ENCODE measurements at places on chromosomes 2 and 18.

DNA sequence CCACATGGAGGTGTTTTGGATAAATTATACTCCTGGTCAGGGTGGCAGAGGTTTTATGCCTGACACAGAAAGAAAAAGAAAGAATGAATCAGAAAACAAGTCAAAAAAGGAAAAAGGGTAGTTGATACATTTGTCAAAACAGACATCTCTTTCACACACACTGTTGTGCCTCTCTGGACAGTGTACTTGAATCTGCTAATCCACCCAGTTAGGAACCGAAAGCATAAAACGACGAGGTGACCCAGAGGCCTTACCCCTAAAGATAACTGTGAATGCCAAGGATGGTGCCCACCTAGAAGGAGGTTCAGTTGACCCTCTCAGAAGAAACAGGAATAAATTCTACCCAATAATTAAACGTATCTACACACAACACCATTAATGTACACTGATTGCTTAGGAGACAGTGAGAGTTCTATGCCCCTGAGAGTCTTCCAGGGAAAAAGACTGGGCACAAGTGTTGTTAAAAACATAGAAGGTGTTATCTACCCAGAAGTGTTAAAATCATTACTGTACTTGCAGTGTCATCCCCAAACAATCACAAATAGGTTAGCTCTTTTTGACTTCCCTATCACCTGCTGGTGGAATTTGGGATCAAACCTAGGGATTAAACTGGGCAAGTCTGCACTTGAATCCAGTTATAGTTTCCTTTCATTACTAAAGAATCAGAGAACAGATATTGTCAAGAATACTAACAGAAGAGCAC, 123.2 kb upstream of the DNAJC10 start:
- no peak for DNase-seq

DNA sequence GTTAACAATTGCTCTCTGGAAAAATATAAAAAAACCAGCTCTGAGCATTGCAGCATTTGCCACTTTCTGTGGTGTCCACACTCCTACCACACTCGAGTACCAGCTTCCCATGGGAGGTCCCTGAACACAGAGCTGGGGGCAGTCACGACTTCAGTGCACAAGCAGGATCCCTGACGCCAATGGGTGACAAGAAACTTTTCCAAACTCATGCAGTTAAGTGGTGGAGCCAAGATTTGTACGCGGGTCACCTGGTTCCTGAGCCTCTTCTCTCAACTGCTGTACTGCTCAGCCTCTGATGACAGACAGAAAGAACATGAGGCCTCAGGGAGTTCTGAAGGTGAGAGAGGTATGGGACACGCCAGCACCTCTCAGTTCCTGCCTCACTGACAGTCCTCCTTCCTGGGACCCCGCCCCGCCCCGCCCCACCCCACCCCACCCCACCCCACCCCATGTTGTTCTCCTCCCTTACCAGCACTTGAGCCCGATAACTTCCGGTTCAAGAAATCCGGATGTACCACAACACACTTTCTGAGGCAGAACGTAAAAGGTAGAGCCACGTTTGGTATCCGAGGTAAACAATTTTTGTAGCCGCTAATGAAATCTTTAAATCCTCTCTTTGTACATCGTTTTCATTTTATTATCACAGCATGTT, 287.6 kb downstream of the MYCN start:
- no peak for DNase-seq

GRCh38 chr18:47881042-47881441, 49.4 kb downstream of the SMAD2 start:
- no peak for DNase-seq

GRCh38 chr2:173191601-173192000, 116.0 kb downstream of the MAP3K20 start:
- peak; percentile 33 for DNase-seq

DNA sequence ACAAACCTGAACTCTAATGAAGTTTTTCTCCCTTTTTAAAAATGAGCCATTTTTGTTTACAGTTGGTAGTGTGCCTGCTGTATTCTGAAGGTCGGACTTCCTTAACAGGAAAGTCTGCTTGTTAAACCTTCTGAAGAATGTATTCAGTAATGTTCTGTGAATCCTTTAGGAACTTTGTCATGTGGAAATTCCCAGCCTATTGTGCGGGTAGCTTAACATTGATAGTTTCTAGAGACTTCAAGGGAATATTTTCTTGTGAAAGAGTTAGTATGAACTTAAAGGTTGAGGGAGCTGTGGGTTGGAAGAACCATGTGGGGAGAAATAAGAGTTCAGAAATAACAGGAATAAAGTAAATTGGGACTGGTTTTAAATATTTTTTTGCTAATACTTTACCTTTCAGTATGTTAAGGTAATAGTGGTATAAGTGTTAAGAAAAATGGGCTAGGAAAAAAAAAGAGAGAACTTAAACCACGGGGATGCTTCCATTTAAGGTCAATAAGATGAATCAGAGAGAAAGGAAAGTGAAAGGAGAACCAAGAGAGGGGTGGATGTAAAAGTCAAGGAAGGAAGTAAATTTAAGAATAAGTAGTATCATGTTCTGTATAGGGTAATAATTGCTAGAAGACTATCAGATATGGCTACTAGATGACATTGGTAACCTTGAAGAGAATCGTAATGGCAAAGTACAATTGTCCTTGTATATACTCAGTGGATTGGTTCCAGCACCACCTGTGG, 90.5 kb downstream of the PMS1 start:
- no peak for DNase-seq

DNA sequence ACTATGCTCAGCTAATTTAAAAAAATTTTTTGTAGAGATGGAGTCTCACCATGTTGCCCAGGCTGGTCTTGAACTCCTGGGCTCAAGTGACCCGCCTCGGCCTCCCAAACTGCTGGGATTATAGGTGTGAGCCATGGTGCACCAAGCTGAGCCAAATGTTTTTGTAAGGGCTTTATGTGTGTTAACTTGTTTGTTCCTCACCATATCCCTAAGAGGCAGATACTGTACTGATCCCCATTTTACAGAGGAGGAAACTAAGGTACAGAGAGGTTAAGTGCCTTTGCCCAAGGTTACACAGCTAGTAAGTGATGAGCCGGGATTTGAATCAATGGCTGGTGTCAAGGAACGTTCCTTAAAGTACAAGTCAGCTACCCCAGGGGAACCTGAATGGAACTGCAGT, 85.3 kb upstream of the KLF7 start:
- DNase-seq = no peak

DNA sequence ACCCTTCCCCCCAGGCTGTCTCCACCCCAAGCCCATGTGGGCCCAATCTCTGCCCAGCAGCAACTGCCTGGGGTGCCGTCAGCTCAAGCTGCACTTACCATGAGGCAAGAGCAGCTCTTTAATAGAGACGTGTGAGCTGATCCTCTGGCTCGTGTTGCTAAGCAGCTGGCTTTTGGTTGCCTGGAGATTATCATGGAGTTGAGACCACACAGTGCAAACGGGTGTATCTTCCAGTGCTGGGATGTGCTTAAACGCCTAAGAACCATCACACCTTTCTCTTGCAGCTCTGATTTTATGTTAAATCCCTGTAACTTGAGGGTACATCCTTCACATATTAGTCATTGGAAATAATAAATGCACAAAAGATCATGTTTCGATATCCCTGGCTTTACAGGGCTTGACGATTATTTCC, 271.1 kb downstream of the PRKCE start:
- no peak for DNase-seq

DNA sequence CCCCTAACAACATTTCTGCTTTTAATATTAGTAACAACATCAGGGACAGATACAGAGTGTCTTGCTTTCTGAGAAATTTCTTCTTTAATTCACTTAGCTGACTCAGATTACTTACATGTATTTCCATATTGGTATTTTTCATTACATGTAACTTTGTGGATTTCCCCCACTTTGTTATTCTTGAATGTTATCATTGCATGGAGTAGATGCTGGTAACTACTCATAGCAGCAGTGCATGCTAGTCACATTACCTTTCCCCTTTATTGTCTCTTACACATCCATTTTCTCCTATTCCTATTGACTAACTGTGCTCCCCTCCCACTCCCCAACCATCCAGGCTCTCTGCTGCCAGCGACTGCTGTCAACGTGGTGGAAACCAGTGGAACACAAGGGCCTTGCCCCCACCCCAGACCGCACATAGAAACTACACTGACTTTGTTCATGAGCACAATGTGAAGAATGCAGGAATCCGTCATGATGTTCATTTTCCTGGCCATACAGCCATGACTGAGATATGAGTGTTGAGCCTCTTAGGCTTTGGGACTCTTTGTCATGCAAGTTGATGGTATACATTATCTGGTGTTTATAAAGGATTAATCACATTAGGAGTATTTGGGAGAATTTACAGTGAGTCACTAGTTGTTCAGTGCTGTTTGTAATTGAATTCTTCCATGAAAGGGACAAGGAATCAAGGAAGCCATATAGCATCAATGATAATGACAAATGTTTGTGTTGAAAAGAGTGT, 91.0 kb downstream of the EPB41L5 start:
- DNase-seq = no peak

DNA sequence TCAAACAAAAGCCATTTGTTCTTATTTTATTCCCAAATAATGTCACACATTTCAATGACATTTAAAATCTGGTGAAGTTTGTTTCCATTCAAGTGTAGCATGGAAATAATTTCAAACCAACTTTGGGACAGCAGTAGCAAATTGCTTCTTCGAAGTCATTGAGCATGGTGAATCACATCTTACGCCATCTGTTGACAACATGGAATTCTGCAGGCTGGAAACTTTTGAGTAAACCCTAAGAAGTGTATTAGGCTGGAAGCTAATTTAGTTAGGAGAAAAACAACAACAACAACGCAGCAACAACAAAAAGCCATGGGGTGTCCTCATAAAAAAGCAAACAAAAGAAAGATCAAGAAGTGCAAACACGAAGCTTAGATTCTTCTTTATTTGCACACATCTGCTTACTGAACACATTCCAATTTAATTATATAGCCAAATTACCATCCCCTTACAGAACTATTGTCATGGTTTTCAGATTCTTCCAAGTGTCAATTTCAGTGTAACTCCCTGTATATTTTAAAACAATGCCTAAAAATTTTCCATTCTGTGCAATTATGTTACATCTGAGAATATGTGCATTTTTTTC, 659.0 kb upstream of the CDH7 start:
- peak; percentile 0 for DNase-seq

DNA sequence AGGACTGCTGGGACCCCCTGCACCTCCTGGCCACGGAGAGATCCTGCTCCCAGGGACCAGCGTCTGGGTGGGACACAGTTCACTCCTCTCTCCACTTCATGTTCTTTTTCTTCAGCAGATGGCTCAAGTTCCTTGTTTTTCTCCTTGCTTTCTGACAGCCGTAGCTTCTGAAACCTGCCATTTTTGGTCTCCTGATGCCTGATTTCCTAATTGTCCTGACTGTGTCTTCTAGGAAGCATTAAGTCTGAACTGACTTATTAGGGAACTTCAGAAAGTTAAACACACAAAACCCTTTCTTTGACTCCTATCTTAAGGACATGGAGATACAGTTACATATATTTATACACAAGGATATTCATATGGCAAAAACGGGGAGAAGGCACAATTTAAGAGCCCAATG, 22.7 kb downstream of the CNNM4 start:
- DNase-seq = no peak

DNA sequence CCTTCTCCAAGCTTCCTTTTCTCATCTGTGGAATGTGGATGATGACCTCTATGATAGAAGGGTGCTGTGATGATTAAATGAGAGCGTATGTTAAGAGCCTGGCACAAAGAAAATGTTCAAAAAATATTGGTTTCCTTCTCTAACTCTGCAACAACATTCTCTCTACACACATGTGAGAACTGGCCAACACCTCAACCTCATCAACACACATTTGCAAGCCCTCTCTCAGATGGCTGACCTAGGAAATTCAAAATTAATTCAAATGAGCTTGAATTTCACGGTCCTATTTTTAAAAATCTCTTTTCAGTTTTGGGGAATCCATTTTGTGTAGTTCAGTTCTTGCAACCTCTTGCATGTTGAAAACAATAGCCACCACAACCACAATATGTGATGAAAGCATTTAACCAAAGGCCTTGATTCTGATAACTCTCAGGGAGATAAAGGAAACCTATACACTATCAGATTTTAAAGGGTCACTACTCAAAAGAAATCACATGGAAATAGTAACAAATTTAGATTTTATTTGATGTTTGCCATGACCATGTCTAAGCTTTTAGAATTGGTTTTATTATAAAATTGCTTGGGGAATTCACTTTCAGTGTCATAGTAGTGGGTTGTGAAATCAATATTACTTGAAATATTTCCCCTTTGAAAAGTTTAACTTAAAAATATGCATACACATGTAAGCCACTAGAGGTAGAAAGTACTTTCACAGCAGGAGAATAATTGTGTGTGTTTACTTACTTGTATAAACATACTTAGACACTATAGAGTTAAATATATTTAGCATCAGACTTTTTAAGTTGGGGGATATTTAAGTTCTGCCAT, 16.6 kb upstream of the NABP1 start:
- DNase-seq = no peak

- DNase-seq = no peak
Measured at GRCh38 chr18:28281400-28281799, 104.5 kb upstream of the CDH2 start.

GRCh38 chr2:137826373-137827372, 137.6 kb upstream of the HNMT start:
- no peak for DNase-seq
